ENCODE measurements at places on chromosomes 5 and 9. TPM values are rescaled to one million over a fixed set of nuclear protein-coding genes. Genes with fewer than 3 reads are reported as not detected.

The LRRC14B gene
- not detected for total RNA-seq

The CLIC3 gene
- not detected for total RNA-seq

The GALNT12 gene
- total RNA-seq, result 2.5 TPM

The PKD2L2 gene
- total RNA-seq, result not detected

The CDKN2A gene
- total RNA-seq, result 6.7 TPM

The PALM2AKAP2 gene
- total RNA-seq, result not detected

The SLC38A9 gene
- 29.9 TPM for total RNA-seq

The KCNV2 gene
- not detected for total RNA-seq

The TLR4 gene
- 2.2 TPM for total RNA-seq

The LCN1 gene
- not detected for total RNA-seq

The PTGES gene
- not detected for total RNA-seq

The DMRT2 gene
- not detected for total RNA-seq

The PDZD2 gene
- 0.12 TPM for total RNA-seq

The BARHL1 gene
- not detected for total RNA-seq

DNA sequence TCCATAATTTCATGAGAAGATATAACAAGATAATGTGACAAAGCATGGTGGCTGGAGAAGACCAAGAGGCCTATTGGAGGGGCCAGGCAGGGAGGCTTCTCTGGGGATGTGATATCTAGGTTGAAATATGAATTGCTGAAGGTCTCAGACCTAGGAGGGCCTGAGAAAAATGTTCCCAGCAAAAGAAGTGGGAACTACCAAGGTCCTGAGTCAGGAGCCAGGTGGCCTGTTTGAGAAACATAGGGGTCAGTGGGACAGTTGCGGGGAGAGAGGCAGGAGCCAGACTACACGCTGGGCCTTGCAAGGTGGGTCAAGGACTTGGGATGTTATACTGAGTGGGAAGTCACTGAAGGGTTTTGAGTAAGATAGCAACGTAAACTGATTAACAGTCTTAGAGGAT is 216.1 kb downstream of the CFAP90 start:
- DNase-seq, result no peak

GRCh38 chr9:16458696-16459420 is 411.6 kb downstream of the BNC2 start:
- no peak for DNase-seq

- DNase-seq, result no peak
Measured at GRCh38 chr5:1208221-1208742, 6.9 kb downstream of the SLC6A19 start.

GRCh38 chr5:98307811-98308210 is 465.7 kb upstream of the RGMB start:
- DNase-seq, result no peak

- DNase-seq, result no peak
Measured at GRCh38 chr9:99347568-99347967, 125.5 kb downstream of the SEC61B start.

DNA sequence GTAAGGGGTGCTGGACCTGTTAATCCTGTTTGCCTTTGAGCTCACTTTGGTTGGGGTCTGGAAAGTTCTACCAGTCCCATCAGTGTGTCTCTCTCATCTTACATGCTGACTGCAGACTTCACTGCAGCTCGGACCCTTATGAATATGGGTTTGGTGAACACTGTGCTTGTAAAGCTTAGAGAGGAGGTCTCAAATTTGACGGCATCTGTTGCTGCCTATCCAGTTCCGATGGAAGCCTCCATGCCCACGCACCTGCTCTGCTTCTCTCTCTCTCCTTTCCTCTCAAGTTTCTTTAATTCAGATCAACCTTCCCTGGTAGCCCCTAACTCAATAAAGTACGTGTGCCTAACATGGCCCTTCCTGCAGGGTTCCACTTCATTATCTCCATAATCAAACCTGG is 217.9 kb downstream of the HSPA4 start:
- no peak for DNase-seq

DNA sequence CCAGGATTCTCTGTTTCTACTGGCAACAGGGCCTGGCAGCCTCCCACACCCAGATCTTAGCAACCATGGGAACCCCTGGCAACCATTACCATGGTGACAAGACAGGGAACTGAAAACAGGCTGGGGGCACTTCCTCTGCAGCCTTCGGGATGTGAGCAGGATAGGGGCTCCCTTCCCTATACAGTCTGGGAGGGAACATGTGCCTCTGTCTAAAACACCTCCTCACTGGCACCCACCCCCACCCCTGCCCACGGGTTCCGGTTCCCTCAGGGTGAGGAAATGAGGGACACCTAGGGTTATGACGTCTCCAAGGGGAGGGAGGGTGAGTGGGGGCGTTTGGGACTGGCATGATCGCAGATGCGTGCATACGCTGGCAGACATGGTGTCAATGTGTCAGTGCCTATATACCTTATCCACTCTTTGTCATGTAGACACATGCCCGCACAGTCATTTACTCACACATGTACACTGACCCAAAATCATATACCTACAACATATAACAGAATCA is 3.0 kb upstream of the DNAJB5 start:
- no peak for DNase-seq

DNA sequence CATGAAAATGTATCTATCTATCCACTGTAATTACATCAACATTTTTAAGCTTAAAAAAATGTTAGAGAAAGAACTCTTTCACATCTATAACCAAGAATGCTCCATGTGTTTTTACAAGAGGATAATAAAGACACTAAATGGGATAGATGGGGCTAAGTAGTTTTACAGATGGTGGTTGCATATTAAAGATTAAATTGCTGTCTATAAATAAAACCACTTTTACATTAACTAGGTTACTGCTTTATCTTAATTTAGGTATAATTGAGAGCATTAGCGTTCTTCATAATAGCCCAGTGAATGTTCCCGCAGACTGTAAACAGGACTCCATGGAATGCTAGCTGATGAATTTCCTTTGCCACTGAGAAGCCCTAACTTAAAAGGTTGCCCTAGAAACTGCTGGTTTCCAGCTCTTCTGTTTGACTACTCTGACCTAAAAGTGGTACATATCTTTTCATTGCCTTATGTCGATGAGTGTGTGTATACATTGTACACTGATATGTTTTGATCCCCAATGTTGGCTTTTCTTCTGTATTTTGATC is 117.9 kb downstream of the SGCD start:
- DNase-seq, result no peak

GRCh38 chr5:17081142-17081541 is 136.3 kb upstream of the BASP1 start:
- DNase-seq, result no peak

GRCh38 chr5:12652201-12652600 is 748.0 kb upstream of the CTNND2 start:
- DNase-seq, result no peak

DNA sequence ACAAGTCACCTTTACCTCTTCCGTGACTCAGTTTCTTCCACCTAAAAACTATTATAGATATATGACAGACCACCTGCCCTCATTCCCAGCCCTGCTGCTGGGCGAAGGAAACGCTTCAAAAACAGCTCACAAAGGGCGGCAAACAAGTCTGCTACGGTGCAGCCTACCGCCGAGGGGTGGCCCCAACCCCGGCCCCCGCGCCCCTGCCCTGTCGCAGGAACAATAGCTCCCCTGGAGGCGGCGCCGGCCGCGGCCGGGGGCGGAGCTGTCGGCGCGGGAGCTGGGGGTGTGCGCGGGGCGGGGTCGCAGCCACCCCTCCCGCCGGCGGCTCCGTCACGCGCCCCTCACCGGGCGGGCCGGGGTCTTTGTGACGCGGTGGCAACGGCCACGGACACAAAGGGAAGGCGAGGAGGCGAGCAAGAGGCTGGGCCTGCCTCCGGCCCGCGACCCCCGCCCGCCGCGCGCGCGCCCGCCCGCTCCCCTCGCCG is at the start of gene TMEFF1:
TSS of gene TMEFF1 (plus strand) at position 362 of the 488 bp plus-strand sequence. CDS start 396 bp downstream, outside the sequence.
- DNase-seq, result peak; percentile 41

- no peak for DNase-seq
Measured at GRCh38 chr9:70195456-70195855, 63.3 kb upstream of the SMC5 start.

DNA sequence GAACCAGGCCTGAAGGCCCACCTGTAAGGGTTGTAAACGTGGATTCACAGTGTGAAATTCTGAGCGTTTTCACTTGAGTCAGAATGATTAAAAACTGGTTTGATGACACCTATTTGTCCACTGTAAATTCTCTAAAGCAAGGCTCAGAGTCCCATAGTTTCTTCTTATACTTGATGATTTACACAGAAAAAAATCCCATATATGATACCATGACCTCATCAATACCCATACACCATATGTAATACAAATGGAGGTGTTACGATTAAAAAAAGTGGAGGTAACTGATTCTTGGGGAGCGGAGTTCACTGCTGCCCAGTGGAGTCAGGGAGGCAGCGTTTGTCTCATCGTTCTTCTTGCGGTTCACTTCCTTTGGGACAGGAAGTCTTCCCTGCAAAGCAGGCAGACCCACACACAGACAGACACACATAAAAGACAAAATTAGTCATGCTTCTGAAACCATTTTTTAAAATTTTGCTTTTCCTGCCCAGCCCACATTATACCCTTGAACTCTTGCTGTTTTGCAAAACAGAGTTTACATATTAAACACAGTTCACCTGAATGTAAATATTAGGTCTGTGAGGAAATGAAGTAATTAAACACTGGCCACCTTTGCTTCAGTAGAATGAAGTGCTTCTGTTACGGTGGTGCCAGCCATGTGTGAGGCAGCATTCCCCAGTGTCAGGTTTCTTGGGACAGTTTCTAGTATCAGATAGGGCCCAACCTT is 26.2 kb downstream of the NREP start:
- no peak for DNase-seq

DNA sequence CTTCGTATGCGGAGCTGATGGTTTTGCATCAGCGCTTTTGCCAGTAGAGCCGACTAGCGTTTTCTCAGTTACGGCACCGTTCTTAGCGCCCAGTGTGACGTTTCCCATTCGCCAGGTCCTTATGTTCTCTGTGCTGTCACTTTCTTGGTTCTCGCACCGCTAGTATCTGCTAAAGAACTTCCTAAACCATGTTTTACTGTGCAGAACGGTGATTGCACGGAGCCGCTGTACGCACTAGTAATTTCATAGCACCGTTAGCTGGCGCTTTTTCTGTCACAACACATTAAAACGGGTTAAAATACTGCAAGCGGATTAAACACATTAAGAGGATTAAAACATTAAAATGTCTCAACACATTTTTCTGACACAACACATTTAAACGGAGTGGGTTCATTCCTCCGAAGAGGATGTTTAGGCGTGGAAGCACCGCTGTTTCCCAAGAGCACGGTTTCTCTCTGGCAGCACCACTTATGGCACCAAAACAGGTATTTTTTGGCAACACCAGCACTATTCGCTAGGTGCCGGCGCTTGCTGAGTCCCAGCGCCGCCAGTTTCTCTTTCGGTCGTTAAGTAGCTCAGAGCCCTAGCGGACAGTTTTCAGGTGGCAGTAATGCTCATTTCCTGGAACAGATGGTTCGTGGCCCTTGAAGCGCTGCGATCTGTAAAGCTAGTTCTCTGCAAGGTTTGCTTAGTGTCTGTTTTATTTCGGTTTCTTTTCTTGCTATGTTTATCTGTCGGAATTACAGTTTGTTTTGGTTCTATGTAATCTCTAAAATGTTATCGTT is 20.3 kb downstream of the ANXA2R start:
- peak; percentile 61 for DNase-seq

DNA sequence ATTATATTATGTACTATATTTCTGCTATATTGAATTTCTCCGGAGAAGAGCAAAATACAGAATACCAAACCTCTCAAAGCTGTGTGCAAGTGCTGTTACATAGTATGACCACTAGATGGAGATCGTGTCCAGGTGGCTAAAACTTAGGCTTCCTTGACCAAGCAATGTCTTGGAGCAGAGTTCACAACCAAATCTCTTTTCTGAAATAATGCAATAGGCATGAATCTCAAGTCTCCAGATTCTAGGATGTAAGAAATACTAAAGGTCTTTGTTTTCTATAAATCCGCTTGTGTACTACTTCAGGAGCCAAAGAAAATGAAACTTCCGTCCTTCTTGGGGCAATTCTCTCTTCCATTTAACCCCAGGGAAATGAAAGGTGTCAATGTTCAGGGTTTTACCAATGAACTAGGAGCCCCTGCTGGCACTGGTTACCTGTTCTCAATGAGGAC is 181.5 kb upstream of the RAI14 start:
- DNase-seq, result no peak

- DNase-seq, result no peak
Measured at GRCh38 chr5:179758955-179759354, 26.3 kb downstream of the MAML1 start.

DNA sequence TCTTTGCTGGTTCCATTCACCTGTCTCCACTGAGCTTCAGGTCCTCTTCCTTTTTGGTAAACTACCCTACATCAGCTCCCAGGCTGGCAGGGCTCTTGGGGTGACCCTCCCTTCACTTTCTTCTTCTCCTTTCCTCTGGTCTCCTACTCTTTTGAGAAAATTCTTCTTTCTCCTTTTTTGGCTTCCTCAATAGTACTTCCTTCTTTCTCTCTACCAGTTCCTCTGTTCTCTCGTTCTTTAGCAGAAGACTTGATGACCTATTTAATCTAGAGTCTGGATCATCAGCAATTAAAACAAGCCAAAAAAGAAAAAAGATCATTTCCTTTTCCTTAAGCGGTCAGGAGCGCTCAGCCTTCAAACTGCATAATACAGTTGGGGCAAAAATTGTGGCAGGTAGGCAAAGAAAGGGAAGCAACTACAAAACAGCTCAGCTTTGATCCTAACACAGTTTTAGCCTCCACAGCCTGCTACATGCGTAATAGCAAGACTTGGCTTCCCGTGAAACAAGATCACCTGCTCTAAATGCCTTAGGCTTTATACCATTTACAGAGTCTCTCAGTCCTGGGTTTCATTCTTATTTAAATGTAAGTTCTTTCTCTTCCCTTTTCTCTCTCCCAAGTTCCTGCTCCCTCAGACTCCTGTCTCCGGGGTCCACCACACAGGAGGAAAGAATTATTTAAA is 14.0 kb upstream of the GSN start:
- DNase-seq, result no peak

GRCh38 chr5:129767927-129768380 is 20.1 kb downstream of the MINAR2 start:
- no peak for DNase-seq

DNA sequence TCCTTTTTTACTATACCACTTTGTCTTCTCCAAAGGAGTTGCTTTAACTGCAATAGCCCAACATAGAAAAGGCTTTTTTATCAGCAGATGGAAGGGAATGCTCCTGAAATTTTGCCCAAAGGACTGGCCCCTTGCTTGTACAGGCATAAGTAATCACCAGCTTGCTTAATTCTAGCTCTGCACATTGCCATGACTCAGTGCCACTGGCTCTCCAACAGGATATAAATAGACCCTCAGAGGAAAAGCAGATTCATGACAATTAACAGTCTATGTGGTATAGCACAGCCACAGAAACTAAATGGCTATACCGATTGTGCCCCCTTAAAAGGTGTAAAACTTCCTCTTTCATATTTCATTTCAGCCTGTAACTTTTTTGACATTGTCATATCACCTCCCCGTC is 227.0 kb downstream of the ZNF608 start:
- no peak for DNase-seq

DNA sequence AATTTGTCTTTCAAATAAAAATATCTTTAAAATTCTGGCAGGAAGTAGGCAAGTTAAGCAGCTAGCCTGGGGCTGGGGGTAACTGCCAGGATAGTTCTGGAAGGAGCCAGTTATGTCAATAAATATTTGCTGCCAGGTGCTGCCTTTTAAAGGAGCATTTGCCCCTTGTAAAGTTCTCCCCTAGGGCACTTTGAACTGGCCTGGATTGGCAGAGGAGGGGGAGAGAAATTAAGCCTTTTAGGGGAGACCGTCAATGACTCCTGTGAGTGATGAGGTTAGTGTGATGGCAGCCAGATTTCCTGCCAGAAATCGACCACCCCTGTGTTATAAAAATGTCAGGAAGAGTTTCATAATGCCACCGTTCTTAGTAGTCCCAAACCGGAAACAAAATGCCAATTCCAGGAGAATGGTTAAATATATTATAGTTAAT is 89.8 kb upstream of the ELL2 start:
- no peak for DNase-seq

Measured in activated B cell treated with CpG ODN at 0.5 μM for 24 hours (primary cell).